ENCODE measurements at places on chromosomes 2 and 18. TPM values are rescaled to one million over a fixed set of nuclear protein-coding genes. Genes with fewer than 3 reads are reported as not detected.

- peak; percentile 84 for DNase-seq
Measured at GRCh38 chr2:174335988-174336500, 1.3 kb downstream of the SP9 start.

GRCh38 chr18:8794156-8794933, 89.0 kb downstream of the MTCL1 start:
- DNase-seq, result no peak

DNA sequence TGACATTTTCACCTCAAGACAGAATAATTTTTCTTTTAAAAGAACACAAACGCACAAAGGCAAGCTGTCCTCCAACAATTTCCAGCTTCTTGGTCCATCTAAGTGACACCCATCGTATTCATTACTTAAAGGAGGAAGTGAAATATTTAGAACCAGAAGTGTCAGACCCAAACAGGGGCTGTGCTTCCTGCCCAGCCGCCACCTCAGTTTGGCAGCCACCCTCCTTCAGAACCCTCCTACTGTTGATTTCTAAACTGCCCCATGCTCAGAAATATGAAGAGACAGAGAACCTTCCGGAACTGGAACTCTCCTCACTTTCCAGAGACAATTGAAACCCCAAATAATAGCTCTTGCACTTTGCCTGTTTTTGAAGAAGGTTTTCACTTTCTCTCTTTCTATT, 734.8 kb upstream of the SALL3 start:
- no peak for DNase-seq

- DNase-seq, result no peak
Measured at GRCh38 chr2:61368687-61369665, 101.9 kb downstream of the USP34 start.

STARD6 gene
- not detected for polyA plus RNA-seq

- no peak for DNase-seq
Measured at GRCh38 chr2:6986912-6987361, 69.7 kb downstream of the RNF144A start.

- DNase-seq, result no peak
Measured at GRCh38 chr18:10916387-10916786, 233.0 kb downstream of the PIEZO2 start.

DNA sequence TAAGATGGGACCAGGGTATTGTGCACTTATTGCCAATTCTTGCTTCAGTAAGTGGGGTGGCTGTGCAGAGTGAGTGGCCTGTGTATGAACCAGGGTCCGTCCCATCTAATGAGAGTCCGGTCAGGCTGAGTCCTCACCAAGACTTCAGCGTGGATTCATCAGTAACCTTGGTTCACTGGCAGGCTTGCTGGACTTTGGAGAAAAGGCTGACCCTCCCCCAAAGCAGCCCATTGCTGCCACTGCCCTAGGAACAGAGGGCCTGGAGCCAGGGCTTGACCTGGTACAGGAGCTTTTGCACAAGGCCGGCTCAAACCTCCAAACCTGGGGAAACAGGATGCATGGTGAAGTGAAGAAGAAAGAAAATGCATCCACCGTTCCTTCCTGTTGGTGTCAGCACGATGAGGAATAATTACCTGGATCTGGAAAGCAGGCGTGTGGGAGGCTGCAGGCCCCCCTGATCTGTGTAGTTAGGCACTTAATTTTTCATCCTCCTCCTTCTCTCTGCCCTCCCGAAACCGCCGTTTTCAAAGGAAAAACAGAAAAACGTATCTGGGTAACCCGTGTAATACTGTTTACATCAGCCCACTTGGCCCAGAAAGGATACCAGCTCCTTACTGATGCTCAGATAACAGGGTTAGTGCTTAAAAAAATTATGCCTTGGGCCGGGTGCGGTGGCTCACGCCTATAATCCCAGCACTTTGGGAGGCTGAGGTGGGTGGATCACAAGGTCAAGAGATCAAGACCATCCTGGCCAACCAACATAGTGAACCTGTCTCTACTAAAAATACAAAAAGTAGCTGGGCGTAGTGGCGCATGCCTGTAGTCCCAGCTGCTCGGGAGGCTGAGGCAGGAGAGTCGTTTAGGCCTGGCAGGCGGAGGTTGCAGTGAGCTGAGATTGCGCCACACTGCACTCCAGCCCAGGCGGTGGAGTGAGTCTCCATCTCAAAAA, 147.7 kb downstream of the TGIF1 start:
- DNase-seq, result no peak

Data from GM23338 (cell line).